Daoy (cell line): ENCODE measurements at places on chromosomes 1 and 21.

DNA sequence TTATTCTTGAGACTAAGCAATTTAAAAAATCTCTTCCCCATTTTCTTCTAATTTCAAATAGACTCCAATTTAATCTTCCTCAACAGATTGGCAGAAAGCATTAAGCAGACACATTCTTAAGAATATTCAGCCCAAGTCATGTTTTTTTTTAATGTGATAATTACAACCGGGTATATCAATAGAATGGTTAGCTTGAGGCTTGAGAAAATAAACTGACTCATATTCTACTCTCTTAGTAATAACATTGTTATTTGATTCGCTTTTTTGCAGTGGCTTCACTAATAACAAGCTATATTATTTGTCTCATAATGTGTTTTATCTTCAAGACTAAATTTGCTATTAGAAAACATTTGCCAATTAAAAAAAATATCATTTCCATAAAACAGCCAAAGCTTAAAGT lies 488.6 kb upstream of the RGS18 start:
- no peak for DNase-seq

- DNase-seq, result no peak
Measured at GRCh38 chr1:202250982-202251381, 57.4 kb downstream of the LGR6 start.

GRCh38 chr1:165773324-165773965 lies 4.8 kb upstream of the TMCO1 start:
- DNase-seq, result peak; percentile 88

- DNase-seq, result peak; percentile 31
Measured at GRCh38 chr21:31370893-31371544, 27.0 kb upstream of the TIAM1 start.

DNA sequence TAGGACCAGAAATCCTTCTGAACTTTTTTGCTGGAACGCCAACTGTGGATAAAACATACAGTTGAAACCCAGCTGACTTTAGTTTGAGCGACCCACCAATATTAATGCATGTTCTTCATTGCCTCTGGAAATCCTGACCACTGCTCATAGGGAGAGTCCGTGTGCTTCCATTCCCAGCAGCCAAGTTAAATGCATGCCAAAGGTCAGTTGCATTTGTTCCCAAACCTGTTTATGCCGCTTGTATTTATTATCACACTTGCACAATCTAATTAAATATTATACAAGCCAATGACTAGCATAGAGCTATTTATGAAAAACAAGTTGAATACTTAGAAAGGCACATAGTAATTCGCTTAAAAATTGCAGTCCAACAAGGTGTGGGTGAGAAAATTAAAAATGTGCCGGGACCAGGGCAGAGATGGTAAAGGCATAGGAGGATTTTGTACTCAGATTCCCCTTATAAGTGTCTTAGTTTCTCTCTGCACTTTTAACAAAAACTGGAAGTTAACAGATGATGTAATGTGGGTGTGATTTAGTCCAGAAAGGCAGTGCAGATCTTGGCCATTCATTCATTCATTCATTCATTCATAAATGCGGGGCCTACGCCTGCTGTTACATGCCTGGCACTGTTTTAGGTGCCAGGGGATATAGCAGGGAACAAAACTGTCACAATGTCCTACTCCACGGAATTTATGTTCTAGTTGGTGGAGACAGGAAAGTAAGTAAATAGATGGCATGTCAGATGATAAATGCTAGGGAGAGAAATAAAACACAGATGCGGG lies 99.7 kb downstream of the PRDM2 start:
- no peak for DNase-seq

DNA sequence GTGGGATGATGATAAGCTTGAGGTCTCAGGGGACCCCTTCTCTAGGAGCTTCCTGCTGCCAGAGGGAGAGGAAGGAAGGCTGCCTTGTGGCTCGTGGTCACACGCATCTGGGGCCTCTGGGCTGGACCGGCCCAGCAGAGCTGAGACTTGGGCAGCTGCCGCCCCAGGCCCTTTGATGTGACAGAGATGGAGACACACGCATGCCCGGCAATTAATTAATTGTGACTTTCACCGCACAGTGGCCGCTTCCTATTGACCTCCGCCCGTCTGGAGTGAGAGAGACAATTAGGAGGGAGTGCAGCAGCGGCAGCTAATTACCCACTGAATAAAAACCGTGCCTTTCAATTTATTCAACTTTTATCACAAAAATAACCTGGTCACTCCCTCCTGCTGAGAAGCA lies 16.6 kb upstream of the C1QA start:
- no peak for DNase-seq

DNA sequence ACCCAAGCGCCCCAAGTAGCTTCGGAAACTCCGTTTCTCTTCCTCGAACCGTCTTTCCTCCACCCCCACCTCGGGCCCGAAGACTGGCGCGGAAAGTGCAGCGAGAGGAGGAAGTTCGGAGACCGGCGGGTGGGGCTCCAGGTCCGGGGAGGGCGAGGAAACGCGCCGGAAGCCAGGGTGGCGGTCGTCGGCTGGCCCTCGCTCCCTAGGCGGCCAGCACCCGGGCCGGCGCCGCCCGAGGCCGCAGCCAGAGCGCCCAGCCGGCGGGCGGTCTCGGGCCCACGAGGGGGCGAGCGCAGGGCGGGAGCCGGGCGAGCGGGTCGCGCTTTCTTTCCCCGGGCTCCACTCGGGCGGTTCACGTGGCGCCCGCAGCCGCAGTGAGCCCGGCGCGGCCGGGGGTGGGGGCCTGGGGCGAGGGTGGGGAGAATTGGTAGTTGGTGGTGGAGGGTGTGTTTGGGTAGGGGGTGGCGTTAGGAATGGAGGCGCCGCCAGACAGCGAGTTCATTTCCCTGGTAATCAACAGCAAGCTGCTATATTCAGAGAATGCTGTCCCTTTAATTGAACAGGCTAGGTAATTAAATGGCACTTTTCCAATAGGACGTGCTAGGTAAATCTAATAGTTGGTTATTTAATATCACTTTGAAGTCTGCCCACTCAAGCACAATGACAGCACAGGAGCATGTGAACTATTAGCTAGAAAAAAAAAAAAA lies 6.7 kb downstream of the LMO4 start:
- DNase-seq, result peak; percentile 82

- no peak for DNase-seq
Measured at GRCh38 chr21:40564318-40564717, 282.6 kb downstream of the DSCAM start.

- DNase-seq, result no peak
Measured at GRCh38 chr1:226566234-226566633, 17.7 kb downstream of the STUM start.

GRCh38 chr1:164660412-164660772 lies 101.4 kb downstream of the PBX1 start:
- DNase-seq, result peak; percentile 58

GRCh38 chr1:221743416-221744208 lies 1.7 kb upstream of the DUSP10 start:
- DNase-seq, result no peak

DNA sequence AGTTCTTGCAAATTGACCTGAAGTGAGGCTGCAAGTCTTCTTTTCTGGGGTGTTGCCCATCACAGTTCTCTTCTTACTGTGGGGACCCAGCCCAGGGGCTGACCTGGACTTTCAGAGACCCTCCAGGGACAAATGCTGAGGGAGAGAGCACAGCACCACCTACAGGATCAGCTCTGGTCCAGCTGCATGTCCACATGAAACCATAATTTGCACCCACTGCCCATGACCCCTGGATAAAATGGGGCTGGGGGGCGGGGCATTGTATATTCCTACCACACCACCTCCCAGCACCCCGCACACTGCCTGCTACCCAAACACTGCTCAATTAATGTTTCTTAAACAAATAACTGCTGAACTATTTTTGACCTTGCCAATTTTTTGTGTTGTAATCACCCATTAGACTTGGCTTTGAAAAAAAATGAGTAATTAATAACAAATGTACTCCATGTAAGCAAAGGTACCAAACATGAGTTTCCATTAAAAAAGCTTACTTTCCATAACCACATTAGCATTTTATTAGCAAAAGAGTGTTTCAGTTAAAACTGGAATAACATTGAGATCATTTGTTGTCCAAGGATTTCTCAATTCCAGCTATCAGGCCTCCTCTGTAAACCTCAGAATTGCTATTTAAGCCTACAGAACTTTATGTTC lies 168.0 kb upstream of the RAB4A start:
- DNase-seq, result no peak

GRCh38 chr21:29218749-29219148 lies 80.0 kb upstream of the BACH1 start:
- DNase-seq, result no peak
